ENCODE measurements at places on chromosomes 6 and 20.

GRCh38 chr6:170188571-170189001 lies 102.3 kb downstream of the DLL1 start:
- DNase-seq, result peak; percentile 16

GRCh38 chr20:13264907-13265306 lies 43.8 kb downstream of the ISM1 start:
- DNase-seq, result no peak

GRCh38 chr6:40582892-40583291 lies 4.3 kb downstream of the LRFN2 start:
- DNase-seq, result peak; percentile 26

DNA sequence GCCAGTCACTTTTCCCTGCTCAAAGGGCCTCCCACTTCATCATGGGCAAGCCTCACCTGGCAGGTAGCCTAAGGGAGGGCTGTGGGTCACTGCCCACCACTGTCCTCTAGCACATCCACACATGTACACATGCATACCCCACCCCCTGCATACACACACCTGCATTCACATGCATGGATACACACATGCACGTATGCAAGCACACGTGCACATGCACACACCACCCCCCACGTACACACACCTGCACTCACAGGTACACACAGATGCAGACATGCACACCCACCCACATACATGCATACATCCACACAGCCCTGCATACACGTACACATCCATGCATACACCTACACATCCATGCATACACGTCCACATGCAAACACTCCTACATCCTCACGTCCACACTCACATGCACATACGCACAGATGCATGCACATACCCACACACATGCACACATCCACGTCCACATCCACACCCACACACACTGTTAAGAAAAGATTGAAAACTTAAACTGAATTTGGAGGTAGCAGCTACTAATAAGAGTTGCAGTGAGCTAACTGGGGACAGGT lies 14.0 kb upstream of the EXOC2 start:
- DNase-seq, result no peak

DNA sequence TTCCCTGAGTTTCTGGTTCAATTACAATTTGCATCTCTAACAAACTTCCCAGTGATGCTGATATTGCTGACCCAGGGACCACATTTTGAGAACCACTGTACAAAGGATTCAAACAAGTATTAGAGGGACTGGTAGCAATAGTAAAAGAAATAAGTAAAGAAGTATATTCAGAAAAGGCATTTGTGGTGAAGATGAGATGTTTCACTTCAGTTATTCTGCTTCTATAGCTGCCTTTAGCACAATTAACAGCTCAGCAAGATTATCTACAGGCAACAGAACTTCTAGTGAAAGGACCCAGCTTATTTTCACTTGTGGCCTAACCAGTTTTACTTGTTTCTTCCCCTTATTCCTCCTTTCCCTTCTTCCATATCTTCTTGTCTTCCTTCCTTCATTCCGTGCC lies 149.4 kb downstream of the PHF3 start:
- DNase-seq, result no peak

GRCh38 chr6:131819572-131820124 lies 11.8 kb downstream of the ENPP1 start:
- DNase-seq, result no peak

Measured in activated CD8-positive, alpha-beta T cell treated with anti-CD3 and anti-CD28 coated beads, Interleukin-2, amount 10 ng/mL, durations not matched to agents 7 days and 5 days (primary cell).